NCI-H1048 (cell line): ENCODE measurements at places on chromosomes 16 and 17.

GRCh38 chr17:54948380-54948779 is 20.1 kb downstream of the COX11 start:
- DNase-seq: no peak

DNA sequence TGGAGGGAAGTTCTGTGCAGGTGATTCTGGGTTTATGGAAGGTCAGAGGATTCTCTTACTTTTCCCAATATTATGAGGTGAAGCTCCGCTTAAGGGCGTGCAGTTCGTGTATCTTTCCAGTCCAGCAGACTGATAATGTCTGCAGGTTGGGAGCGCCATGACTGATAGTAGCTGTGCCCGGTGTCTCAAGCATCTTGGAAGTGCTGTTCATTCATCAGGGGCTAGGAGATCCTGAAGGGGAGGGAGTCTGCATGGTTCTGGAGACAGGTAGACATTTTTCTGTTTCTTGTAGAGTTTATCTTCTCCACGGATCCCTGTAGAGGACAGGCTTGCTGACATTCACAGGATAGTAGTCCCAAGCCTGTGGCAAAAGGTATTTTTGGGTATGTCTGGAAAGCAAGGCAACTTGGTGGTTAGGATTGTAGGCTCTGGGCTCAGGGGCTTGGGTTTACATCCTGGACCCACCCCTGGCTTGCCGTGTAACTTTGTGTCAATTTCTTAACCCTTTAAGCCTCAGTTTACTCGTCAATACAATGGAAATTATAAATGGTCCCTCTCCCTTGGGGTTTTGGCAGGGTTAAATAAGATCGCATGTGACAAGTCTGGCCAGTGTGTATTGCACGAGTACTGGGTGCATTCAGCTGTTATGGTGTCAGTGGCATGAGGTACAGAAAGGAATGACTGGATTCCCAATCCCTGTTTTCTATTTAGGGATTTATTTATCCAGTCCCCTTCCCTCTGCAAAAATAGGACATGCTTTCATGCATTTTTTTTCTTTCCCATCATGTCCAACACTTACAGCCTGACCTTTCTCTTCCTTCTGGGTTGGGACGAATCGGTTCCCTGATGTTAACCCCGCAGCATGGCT is 8.2 kb downstream of the HLF start:
- no peak for DNase-seq

GRCh38 chr16:29825145-29826044 is 5.1 kb downstream of the MVP start:
- no peak for DNase-seq

DNA sequence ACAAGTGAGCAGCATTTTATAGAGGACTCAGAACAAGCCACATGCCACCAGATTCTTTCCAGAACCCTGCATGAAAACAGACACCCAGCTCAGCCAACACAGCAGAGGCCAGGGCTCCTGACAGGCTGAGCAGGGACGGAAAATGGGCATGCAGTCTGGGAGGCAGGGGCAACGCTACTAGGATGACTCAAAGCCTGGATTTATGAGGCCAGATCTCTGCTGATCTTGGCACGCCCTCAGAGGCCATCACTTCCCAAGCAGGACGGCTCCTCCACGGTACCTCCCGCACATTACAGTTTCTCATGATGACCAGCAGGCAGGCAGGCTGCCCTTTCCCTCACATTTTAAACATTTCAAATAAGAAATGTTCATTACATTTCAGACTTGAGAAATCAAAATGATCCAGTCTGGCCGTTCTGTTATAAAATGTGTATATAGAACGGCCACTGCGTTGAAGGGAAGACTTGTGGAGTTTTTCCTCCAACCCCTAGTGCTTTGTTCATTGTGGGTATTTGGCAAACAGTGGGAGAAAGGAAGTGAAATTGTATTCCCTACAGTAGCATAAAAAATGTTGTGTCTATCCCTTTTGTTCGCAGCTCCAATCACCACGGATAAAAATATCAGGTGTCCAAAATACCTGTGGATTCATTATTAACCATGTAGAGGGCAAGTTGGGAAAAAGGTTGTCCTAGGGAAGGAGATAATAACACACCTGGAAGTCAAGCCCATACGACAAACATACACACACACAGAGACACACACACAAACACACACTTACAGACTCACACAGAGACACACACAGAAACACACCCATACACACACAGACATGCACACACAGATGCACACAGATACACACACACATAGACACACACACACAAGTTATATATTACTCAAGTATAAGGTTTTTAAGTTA is 64.8 kb upstream of the ADAMTS18 start:
- DNase-seq: no peak

GRCh38 chr16:88376835-88377726 is 5.7 kb upstream of the ZNF469 start:
- DNase-seq: no peak

GRCh38 chr16:15041271-15042004 is 14.4 kb downstream of the NTAN1 start:
- DNase-seq: no peak
